Activated CD8-positive, alpha-beta memory T cell treated with anti-CD3 and anti-CD28 coated beads, Interleukin-2, amount 50 U/mL, for 4 hours (primary cell): ENCODE measurements at places on chromosomes 7 and 10.

DNA sequence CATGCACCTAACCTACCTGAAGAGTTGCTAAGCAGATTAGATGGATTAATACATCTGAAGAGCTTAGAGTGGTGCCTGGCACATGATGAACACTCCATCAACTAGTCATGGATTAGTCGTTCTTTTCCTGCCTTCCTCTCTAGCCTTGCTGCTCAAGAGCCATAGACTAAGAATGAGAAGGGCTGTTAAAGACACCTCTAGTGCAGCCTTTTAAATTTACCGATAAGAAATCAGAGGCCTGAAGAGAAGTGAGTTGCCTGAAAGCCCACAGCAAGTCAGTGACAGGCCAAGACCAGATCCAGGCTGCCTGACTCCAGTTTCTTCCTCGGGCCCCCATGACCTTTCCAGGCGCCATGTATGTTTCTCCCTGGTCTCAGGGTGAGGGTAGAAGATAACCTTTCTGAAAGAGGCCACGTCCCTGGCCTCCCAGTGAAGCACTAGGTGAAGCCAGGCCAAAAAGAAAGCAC is 6.5 kb downstream of the TSPAN15 start:
- DNase-seq = no peak

- no peak for DNase-seq
Measured at GRCh38 chr7:71817916-71818315, 594.2 kb downstream of the CALN1 start.

DNA sequence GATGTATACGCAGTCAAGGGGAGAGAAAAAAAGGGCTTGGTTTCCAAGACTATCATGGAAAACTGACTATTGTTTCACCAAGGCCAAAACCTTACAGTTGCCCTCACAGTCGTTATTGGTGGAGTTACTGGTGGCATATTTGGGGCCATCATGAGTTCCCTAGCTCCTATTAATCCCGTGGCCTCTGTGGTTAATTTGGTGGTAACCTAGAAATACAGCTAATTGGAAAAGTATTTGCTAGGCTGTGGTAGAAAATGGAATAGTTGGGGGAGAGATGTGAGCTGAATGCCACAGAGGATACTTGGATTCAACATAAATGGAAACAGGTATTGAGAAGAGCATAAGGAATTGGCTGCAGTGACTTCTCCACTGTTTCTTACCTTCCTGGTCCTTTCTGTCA is 450.7 kb downstream of the KCNMA1 start:
- DNase-seq = no peak

- DNase-seq = no peak
Measured at GRCh38 chr7:39299695-39300094, 266.5 kb upstream of the YAE1 start.

- DNase-seq = no peak
Measured at GRCh38 chr7:151308256-151308655, 33.4 kb upstream of the NUB1 start.

GRCh38 chr10:28930514-28931495 is 253.5 kb downstream of the BAMBI start:
- no peak for DNase-seq

DNA sequence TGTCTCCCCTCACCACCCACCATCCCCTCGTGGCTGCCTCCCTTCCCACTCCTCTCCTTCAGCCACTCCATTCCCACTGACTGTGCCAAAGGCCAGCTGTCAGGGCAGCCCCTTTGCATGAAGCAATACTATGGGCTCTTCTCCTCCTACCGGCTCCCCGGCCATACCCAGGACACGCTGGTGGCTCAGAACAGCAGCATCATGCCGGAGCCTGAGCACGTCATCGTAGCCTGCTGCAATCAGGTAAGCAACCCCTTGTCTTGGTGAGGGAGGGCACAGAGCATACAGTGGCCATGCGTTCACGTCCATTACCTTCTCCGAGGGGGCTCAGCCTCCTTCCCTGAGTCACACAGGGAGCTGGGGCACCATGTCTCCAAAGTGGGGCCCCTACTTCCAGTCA is 11.6 kb downstream of the CHAT start:
- DNase-seq = no peak
